ENCODE measurements at places on chromosomes 2 and 18.
A peak's percentile ranks its signal among the peaks of the same experiment; 100 is the strongest.

DNA sequence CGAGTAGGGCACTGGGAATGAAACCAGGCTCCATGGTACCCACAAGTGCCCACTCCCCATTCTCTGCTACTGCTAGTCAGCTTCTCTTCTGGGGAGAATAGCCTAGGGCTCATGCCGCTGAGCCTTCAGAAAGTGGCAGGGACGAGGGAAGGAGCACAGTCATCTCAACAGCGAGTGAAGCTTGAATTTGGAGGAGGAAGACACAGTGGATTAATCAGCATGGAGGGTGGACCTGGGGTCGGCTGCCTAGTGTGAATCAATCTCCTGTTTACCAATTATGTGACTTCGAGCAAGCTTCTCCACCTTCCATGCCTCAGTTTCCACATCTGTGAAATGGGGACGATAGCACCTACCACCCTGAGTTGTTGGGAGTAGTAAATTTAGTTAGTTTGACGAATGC is 157.0 kb downstream of the SEPTIN10 start:
- DNase-seq, result no peak

- DNase-seq, result no peak
Observed at GRCh38 chr2:209773377-209773776, 1.7 kb downstream of the UNC80 start.

DNA sequence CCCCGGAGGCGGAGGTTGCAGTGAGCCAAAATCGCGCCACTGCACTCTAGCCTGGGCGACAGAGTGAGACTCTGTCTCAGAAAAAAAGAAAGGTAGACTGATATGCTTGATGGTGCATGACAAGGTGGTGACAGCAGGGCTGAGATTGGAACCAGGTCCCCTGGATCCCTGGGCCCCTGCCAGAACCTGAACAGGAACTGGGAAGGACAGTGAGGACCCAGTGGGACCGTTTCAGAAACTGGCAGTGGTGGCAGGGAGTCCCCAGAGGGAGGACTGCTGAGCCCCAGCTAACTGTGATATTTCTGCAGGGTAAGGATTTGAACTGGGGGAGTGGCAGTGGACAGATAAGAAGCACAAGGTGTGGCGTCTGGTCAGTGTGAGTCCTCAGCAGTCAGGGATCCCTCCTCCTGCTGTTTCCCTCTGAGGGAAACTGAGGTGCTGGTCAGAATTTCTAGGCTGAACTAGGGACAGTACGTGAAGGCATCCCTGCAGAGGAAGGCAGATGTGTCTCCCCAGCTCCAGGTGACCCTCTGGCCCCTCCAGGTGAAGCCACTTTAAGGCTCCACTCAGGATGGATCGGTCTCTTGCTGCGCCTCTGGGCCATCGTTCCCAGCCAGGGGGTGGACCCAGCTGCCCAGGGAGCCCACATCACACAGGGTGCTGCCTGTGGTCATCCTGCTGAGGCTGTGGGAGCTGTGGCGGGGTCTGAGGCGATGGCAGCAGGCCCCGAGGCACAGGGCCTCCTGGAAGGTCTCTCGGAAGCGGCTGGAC is 5.6 kb downstream of the NMUR1 start:
- no peak for DNase-seq

GRCh38 chr2:105576440-105577241 is 168.1 kb upstream of the NCK2 start:
- peak; percentile 69 for DNase-seq

GRCh38 chr2:58539973-58540372 is 298.8 kb upstream of the FANCL start:
- DNase-seq, result no peak

- no peak for DNase-seq
Observed at GRCh38 chr18:5449858-5450509, 93.8 kb downstream of the EPB41L3 start.

GRCh38 chr18:41936471-41937134 is 18.4 kb upstream of the PIK3C3 start:
- no peak for DNase-seq

- no peak for DNase-seq
Observed at GRCh38 chr2:172119089-172119488, 16.4 kb upstream of the DLX2 start.

- no peak for DNase-seq
Observed at GRCh38 chr2:70458661-70459060, 95.0 kb downstream of the TGFA start.

DNA sequence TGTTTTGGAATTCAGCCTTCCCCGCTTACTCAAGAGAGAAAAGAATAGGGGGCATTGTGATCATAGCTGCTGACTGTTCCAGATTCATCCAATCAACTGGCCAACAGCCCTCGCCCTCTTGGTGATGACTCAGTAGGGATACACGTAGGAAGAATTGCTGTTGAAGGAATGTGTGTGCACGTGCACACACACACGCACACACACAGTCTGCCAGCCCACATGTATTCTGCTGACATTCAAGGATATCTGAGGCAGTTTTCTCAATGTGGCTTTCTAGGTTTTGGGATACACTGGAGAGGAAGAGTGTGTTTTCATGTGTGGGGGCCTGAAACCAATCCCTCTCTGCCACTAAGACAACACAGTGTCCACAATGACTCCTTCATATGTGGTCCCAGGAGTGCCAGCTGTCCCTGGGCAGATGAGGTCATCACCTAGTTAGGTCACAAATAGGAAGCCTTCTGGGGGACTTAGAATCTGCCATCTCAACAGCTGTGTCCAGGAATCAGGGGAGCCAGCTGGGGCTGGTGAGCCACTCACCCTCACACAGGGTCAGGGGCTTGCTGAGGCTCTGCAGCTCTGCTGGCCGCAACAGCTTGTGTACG is 352.6 kb downstream of the SS18 start:
- DNase-seq, result peak; percentile 1

DNA sequence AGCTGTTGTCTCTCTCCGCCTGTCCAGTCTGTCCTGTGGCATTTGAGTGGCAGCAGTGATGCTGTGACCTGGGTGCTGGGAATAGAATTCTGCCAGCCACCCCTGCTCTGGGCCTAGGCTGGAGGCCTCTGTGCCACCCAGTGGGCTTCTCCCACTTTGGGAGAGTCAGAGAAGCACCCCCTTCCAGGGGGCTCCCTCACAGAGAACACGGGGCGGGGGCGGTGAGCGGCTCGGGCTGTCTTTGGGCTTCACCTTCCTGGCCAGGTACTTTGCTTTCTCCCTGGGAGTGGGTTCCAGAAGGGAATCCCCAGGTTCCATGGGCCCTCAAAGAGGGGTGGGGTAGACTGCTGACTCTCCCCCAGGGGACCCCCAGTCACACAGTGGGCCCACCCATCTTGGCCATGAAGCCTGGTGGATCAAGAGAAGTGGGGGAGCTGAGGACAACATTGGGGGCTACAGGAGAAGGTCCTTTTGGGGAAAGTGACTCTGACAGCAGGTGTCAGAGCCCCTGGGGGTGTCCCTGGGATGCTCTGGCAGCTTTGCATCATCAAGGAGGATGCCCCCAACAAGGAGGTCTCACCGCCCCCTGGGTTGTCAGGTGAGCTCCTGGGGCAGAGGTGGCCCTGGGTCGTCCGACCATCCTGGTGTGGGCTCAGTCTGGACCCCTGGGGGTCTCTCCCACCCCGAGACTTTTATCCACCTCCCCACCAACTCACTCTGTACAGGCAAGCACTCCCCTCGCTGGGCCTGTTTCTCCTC is 18.8 kb upstream of the BOK start:
- DNase-seq, result no peak

GRCh38 chr2:135424849-135425248 is 106.2 kb downstream of the ZRANB3 start:
- no peak for DNase-seq

- no peak for DNase-seq
Observed at GRCh38 chr2:80302314-80303005, 2.1 kb downstream of the LRRTM1 start.

- no peak for DNase-seq
Observed at GRCh38 chr2:225630824-225631533, 231.5 kb downstream of the NYAP2 start.

- DNase-seq, result no peak
Observed at GRCh38 chr18:54604211-54604610, 13.2 kb downstream of the DYNAP start.
